Activated CD8-positive, alpha-beta memory T cell treated with anti-CD3 and anti-CD28 coated beads for 36 hours (primary cell): ENCODE measurements at places on chromosomes 7 and 10. TPM values are rescaled to one million over a fixed set of nuclear protein-coding genes. Genes with fewer than 3 reads are reported as not detected.

The ZNF12 gene
- 19.0 TPM for total RNA-seq

The CAV2 gene
- total RNA-seq, result not detected

The MNX1 gene
- total RNA-seq, result not detected

The GFRA1 gene
- not detected for total RNA-seq

The VAX1 gene
- not detected for total RNA-seq

The FKBP6 gene
- not detected for total RNA-seq

The CTAGE8 gene
- total RNA-seq, result 0.78 TPM

The MRLN gene
- not detected for total RNA-seq
